ENCODE measurements at places on chromosomes 16 and 17. TPM values are rescaled to one million over a fixed set of nuclear protein-coding genes. Genes with fewer than 3 reads are reported as not detected.

Gene RHBDL3
- total RNA-seq, result 2.4 TPM

- DNase-seq, result no peak
- H3K4me1 ChIP-seq, result no peaks in the 10 kb centered on the region
- no peaks in the 10 kb centered on the region for H3K27me3 ChIP-seq
- H3K27ac ChIP-seq, result no peak overlapping the region
- no peak overlapping the region for H3K4me3 ChIP-seq
- H3K36me3 ChIP-seq, result no peaks in the 10 kb centered on the region
These were observed 9.7 kb downstream of the ZNHIT3 start for GRCh38 chr17:36496018-36496789.

Gene KRT25
- total RNA-seq, result not detected

- H3K36me3 ChIP-seq, result no peaks in the 10 kb centered on the region
- H3K4me1 ChIP-seq, result no peaks in the 10 kb centered on the region
- H3K4me3 ChIP-seq, result no peak overlapping the region
- DNase-seq, result no peak
These were observed 16.1 kb upstream of the NPTX1 start for GRCh38 chr17:80492343-80493136.

Gene KRT10
- not detected for total RNA-seq

- DNase-seq, result peak; percentile 54
- H3K4me3 ChIP-seq, result peak overlapping the region; percentile 36
- H3K4me1 ChIP-seq, result peaks cover 8% of the 10 kb centered on the region
- peak overlapping the region; percentile 93 for H3K27ac ChIP-seq
- no peaks in the 10 kb centered on the region for H3K27me3 ChIP-seq
These were observed 507 bp downstream of the SERPINF1 start for GRCh38 chr17:1762233-1762900.

Gene CDR2L
- 5.4 TPM for total RNA-seq

DNA sequence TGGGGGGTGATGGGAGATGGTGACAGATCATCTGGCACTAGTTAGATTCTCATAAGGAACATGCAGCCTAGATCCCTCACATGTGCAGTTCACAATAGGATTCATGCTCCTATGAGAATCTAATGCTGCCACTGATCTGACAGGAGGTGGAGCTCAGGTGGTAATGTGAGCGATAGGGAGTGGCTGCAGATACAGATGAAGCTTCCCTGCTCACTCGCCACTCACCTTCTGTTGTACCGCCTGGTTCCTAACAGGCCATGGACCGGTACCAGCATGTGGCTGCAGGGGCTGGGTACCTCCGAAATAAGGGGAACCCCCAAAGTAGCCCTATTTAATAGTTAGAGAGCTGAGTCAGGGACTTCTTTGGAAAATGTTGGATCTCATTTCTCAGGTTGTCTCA, 60.4 kb downstream of the GPRC5B start:
- no peak for DNase-seq
- H3K4me3 ChIP-seq, result no peak overlapping the region
- no peaks in the 10 kb centered on the region for H3K4me1 ChIP-seq
- no peaks in the 10 kb centered on the region for H3K27me3 ChIP-seq
- no peaks in the 10 kb centered on the region for H3K36me3 ChIP-seq

- H3K27me3 ChIP-seq, result no peaks in the 10 kb centered on the region
- no peak overlapping the region for H3K4me3 ChIP-seq
- no peak for DNase-seq
- H3K36me3 ChIP-seq, result no peaks in the 10 kb centered on the region
- no peaks in the 10 kb centered on the region for H3K4me1 ChIP-seq
These were observed 874.3 kb upstream of the EEF2KMT start for GRCh38 chr16:5971924-5972323.

GRCh38 chr16:85524630-85525419, 88.3 kb upstream of the GSE1 start:
- H3K4me3 ChIP-seq, result no peak overlapping the region
- H3K36me3 ChIP-seq, result no peaks in the 10 kb centered on the region
- no peaks in the 10 kb centered on the region for H3K4me1 ChIP-seq
- DNase-seq, result no peak

DNA sequence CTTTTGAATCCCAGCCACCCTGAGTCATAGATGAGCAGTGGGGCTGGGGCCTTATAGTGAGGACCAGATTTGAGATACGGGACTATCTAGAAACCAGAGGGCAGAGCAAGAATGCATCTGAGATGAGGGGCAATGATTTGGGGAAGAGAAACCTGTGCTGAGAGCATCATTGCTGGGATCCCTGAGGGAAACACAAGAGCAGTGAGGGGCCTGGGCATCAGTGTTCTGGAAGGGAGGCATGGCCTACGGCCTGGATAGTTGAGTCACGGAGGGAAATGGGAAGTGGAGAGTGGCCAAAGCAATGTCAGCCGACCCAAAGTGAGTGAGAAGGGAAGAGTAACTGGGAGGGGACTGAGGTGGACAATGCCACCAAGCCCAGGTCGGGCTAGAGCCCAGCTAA, 5.2 kb downstream of the CAMTA2 start:
- H3K27ac ChIP-seq, result no peak overlapping the region
- no peak overlapping the region for H3K4me3 ChIP-seq
- H3K36me3 ChIP-seq, result no peaks in the 10 kb centered on the region
- DNase-seq, result no peak
- no peaks in the 10 kb centered on the region for H3K27me3 ChIP-seq
- H3K4me1 ChIP-seq, result no peaks in the 10 kb centered on the region

Measured in uterus (tissue), 4 donors.